Esophagus muscularis mucosa (tissue), 4 donors: ENCODE measurements at places on chromosomes 2 and 18. TPM values are rescaled to one million over a fixed set of nuclear protein-coding genes. Genes with fewer than 3 reads are reported as not detected.

Gene EN1
- total RNA-seq, result 0.13 TPM

- H3K27me3 ChIP-seq, result no peaks in the 10 kb centered on the region
- DNase-seq, result no peak
- H3K27ac ChIP-seq, result no peak overlapping the region
- H3K4me1 ChIP-seq, result no peaks in the 10 kb centered on the region
- H3K36me3 ChIP-seq, result no peaks in the 10 kb centered on the region
- no peak overlapping the region for H3K4me3 ChIP-seq
Measured at GRCh38 chr2:198327526-198327925, 523.1 kb downstream of the PLCL1 start.

DNA sequence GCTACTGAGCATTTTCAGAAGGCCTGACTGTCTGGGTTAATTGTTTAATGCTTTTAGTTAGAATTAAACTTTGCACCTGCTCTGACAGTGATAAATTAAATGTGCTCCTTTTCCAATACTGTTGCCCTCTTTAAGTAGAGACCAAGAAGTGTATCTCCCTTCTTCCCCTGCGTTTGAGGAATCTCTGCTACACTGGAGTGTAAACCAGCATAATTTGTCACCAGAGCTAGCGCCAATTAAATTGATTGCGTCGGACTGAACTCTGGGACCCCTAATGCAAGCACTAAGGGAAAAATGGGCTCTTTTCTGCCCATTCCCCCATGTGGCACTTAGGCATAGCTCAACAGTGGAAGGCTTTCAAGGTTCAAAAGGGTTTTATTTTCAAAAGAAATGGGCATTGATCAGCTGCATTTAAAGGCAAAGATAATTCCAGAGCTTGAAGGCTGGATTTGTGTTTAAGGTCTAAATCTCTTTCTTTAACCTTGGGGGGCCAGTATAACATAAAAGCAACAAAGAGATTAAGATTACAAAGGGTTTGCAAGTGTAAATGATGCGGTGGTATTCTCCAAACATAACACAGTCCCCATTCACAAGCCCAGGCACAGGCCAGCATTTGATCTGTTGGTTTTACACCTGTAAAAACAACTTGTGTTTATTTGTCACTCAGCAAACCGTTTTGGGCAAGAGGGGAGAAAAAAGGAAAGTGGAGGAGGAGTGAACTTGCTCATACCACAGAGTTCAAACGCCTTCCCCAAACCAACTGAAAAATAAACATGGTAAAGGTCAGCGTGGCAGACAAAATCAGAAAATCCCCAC lies 427.6 kb downstream of the BCL11A start:
- DNase-seq, result no peak
- no peaks in the 10 kb centered on the region for H3K27me3 ChIP-seq
- no peak overlapping the region for H3K4me3 ChIP-seq
- H3K27ac ChIP-seq, result no peak overlapping the region
- no peaks in the 10 kb centered on the region for H3K4me1 ChIP-seq

DNA sequence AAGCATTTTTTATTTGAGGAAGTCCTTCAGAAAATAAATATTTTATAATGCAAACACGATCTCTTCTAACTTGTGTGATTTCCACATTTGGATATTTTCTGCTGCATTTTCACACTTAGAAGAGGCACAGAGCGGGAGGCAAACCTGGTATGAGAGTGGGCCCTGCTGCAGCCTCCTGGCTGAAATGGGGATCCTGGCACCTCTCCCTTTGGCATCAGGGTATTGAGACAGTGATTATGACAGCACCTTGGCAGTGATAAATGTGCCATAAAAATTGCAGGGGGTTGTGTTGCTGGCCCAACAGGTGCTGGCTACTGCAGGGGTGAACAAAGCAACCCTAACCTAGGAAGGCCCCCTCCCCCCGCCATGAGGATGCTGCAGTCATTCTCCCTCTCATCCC lies 128.6 kb downstream of the TSN start:
- no peak for DNase-seq
- H3K4me3 ChIP-seq, result no peak overlapping the region
- H3K27me3 ChIP-seq, result no peaks in the 10 kb centered on the region
- H3K27ac ChIP-seq, result no peak overlapping the region
- H3K36me3 ChIP-seq, result no peaks in the 10 kb centered on the region
- no peaks in the 10 kb centered on the region for H3K4me1 ChIP-seq
